ENCODE measurements at places on chromosomes 7 and 10. TPM values are rescaled to one million over a fixed set of nuclear protein-coding genes. Genes with fewer than 3 reads are reported as not detected.

The ASB10 gene
- not detected for polyA plus RNA-seq

The ST8SIA6 gene
- not detected for polyA plus RNA-seq

The WNT8B gene
- polyA plus RNA-seq, result not detected

The PTPRN2 gene
- not detected for polyA plus RNA-seq

The GPR37 gene
- polyA plus RNA-seq, result 0.28 TPM

The ANKRD30A gene
- polyA plus RNA-seq, result not detected

The SORCS3 gene
- not detected for polyA plus RNA-seq

The HOXA4 gene
- 1.8 TPM for polyA plus RNA-seq

The TBX20 gene
- not detected for polyA plus RNA-seq

The LRGUK gene
- 0.45 TPM for polyA plus RNA-seq

The PLXDC2 gene
- 12.0 TPM for polyA plus RNA-seq

The OR2F2 gene
- polyA plus RNA-seq, result not detected

The SPDYE16 gene
- not detected for polyA plus RNA-seq

The FHIP2A gene
- polyA plus RNA-seq, result 14.9 TPM

The ERVW-1 gene
- not detected for polyA plus RNA-seq

The HSPA12A gene
- polyA plus RNA-seq, result 8.5 TPM

The PRRT4 gene
- polyA plus RNA-seq, result 0.12 TPM

The AKR1C2 gene
- 66.0 TPM for polyA plus RNA-seq
